ENCODE measurements at places on chromosomes 5 and 9. TPM values are rescaled to one million over a fixed set of nuclear protein-coding genes. Genes with fewer than 3 reads are reported as not detected.

Gene TRIM36
- total RNA-seq = not detected

GRCh38 chr5:138967791-138968448 lies 92.8 kb upstream of the LRRTM2 start:
- DNase-seq = no peak

DNA sequence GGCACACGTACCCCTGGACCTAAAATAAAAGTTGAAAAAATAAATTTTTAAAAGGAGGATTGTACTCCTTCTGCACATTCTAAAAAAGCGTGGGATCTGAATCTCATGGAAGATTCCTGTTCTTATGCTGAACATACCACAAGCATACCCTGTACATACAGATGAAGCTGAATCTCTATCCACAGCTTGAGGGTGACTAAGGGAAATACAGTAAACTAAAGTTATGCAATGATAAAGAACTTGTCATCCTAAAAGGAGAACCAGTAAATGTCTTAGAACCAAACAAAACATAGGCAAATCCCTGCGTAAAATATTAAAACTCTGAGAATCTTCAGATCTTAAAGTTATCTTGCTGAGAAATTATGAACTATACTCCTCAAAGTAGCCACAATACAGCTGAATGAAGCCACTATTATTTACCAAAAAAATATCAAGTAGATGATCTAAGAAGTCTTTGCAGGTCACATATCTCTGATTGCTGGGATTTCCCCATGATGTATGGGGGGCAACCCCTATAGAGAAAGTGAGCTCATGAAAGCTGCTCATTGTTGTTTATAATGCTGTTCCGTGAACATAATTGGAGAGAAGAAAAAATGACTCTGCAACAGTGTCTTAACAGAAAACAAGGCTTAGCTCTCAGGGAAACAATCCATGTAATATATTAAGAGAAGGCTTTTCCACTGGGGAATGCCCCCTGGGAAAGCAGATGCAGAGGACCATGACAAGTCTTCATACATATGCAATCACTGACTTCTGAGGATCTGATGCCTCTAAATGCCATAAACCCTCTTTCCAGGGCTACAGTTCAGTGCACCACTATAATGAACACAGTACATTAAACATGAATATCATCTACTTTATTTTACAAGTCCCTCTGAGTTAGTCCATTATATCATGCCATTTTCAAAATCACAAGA lies 210.1 kb downstream of the EPB41L4A start:
- no peak for DNase-seq

DNA sequence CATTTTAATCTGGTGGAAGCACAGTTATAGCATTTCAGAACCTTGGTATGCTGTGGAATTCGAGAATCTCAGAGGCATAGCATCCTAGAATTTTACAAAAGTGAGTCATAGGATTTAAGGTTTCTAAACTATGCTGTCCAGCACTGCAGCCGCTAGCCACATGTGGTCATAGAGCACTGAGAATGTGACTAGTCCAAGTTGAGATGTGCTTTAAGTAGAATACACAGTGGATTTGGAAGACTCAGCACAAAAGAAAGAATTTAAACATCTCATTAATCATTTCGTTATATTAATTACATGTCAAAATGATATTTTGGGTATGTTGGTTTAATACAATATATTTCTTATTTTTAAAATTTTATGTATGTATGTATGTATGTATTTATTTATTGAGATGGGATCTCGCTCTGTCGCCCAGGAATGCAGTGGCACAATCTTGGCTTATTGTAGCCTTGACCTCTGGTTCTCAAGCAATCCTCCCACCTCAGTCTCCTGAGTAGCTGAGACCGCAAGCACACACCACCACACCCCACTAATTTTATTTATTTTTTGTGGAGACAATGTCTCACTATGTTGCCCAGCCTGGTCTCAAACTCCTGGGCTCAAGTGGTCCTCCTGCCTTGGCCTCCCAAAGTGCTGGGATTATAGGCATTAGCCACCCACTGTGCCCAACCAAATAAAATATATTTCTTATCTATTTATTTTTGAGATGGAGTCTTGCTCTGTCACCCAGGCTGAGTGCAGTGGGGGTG lies 20.4 kb upstream of the RPS14 start:
- DNase-seq = no peak

Gene TMEM171
- 0.60 TPM for total RNA-seq
